ENCODE measurements at places on chromosomes 1 and 21.

DNA sequence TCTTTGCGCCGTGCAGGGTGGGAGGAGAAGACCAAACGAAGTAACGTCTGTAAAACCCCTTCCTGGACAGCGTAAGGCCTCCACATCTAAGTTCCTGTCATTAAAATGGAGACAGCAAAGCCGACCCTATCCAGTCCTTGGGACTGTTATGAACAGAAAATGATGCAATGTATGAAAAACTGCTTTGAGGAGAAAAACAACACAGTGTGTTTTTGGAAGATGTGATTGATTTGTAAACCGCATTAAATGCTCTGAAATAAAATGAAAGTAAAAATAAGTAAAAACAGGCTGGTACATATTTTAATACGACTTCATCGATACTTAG is 827 bp upstream of the URB1 start:
- no peak for ATAC-seq
- H3K4me1 ChIP-seq = peaks cover 4% of the 10 kb centered on the region
- no peaks in the 10 kb centered on the region for H3K36me3 ChIP-seq
- H3K27me3 ChIP-seq = no peaks in the 10 kb centered on the region

DNA sequence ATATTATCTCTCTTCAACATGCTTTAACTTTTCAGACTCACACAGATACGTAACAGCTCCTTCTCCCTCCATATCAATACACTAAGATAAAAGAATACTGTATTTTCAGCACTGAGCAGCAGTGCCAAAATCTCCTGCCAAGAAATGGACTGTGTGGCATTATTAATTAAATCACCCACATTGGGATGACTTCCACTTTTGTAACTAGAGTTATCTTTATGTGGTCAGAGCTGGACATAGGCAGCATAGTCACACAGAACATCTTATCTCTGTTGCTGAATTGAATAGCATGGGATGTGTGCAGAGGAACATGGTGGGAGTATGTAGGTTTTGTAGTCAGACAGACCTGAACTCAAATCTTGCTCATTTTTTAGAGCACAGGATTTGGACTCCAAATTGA is 41.4 kb upstream of the CACYBP start:
- H3K4me3 ChIP-seq = no peak overlapping the region
- H3K36me3 ChIP-seq = no peaks in the 10 kb centered on the region
- no peak for ATAC-seq
- peaks cover 11% of the 10 kb centered on the region for H3K4me1 ChIP-seq
- H3K27ac ChIP-seq = no peak overlapping the region

DNA sequence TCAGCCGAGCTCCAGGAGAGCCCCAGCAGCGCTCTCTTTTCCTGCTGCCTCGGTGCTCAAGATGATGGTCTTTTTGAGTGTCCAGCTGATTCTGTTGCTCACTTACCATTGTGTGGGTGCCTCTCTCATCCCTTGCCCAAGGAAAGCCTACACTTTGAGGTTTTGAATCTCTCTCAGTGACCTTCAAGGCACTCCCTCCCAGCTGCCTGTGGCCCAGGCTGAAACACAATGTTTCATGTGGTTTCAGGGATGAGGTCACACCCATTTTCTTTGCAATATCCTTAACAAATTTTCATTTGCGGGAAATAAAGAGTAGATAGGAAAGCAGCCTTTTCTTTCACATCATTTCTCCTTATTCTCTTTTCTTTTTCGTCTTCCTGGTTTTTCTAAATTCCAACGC is 12.6 kb upstream of the MRPS14 start:
- no peak for ATAC-seq
- no peaks in the 10 kb centered on the region for H3K36me3 ChIP-seq
- H3K4me1 ChIP-seq = no peaks in the 10 kb centered on the region
- H3K4me3 ChIP-seq = no peak overlapping the region
- no peak overlapping the region for H3K27ac ChIP-seq
- no peaks in the 10 kb centered on the region for H3K27me3 ChIP-seq

DNA sequence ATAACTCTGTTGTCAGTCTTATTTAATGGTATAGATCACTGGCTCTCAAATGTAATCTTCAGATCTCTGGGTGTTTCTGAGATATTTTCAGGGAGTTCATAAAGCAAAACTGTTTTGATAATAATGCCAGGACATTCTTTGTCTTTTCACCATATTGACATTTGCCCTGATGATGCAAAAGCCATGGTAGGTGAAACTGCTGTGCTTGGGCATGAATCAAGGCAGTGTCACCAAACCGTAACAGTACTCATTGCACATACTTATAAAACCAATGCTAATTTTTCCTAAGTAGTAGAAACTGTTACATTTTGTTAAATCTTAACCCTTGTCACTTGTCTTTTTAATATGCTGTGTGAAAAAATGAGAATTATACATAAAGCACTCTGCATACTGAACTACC is 76.0 kb downstream of the RPS6KC1 start:
- H3K4me3 ChIP-seq = no peak overlapping the region
- H3K36me3 ChIP-seq = no peaks in the 10 kb centered on the region
- H3K27me3 ChIP-seq = no peaks in the 10 kb centered on the region
- no peak overlapping the region for H3K27ac ChIP-seq
- no peaks in the 10 kb centered on the region for H3K4me1 ChIP-seq

DNA sequence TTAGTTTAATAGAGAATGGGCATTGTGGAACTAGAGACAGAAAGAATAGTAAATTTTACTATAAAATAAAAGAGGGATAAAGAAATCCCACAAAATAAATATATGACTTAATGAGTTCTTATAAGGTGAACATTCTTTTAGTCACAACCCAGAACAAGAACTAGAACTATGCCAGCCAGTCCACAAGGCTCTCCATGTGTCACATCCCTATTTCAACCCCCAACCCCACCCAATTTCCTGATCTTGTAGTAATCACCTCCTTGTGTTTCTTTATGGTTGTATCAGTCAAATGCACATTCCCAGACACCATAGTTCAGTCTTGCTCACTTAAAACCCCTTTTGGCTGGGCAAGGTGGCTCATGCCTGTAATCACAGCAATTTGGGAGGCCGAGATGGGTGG is 662.3 kb upstream of the CAMK1G start:
- H3K27me3 ChIP-seq = peaks cover 5% of the 10 kb centered on the region
- no peaks in the 10 kb centered on the region for H3K36me3 ChIP-seq
- no peaks in the 10 kb centered on the region for H3K4me1 ChIP-seq
- H3K4me3 ChIP-seq = no peak overlapping the region
- no peak overlapping the region for H3K27ac ChIP-seq

- no peak overlapping the region for H3K4me3 ChIP-seq
- no peaks in the 10 kb centered on the region for H3K36me3 ChIP-seq
- H3K4me1 ChIP-seq = no peaks in the 10 kb centered on the region
- H3K27ac ChIP-seq = no peak overlapping the region
- no peak for ATAC-seq
Measured at GRCh38 chr1:172647987-172648386, 10.9 kb upstream of the FASLG start.

- H3K27ac ChIP-seq = peak overlapping the region; percentile 11
- no peaks in the 10 kb centered on the region for H3K36me3 ChIP-seq
- no peaks in the 10 kb centered on the region for H3K27me3 ChIP-seq
- ATAC-seq = no peak
Measured at GRCh38 chr1:101241485-101242225, 4.8 kb downstream of the S1PR1 start.

- no peak overlapping the region for H3K4me3 ChIP-seq
- no peaks in the 10 kb centered on the region for H3K36me3 ChIP-seq
- H3K27me3 ChIP-seq = peaks cover 29% of the 10 kb centered on the region
Measured at GRCh38 chr1:204265665-204266064, 51.9 kb upstream of the GOLT1A start.

GRCh38 chr1:214505134-214505533 is 46.3 kb downstream of the PTPN14 start:
- H3K4me1 ChIP-seq = peaks cover 35% of the 10 kb centered on the region
- H3K4me3 ChIP-seq = no peak overlapping the region
- H3K27ac ChIP-seq = no peak overlapping the region
- H3K36me3 ChIP-seq = peaks cover 4% of the 10 kb centered on the region
- ATAC-seq = no peak

DNA sequence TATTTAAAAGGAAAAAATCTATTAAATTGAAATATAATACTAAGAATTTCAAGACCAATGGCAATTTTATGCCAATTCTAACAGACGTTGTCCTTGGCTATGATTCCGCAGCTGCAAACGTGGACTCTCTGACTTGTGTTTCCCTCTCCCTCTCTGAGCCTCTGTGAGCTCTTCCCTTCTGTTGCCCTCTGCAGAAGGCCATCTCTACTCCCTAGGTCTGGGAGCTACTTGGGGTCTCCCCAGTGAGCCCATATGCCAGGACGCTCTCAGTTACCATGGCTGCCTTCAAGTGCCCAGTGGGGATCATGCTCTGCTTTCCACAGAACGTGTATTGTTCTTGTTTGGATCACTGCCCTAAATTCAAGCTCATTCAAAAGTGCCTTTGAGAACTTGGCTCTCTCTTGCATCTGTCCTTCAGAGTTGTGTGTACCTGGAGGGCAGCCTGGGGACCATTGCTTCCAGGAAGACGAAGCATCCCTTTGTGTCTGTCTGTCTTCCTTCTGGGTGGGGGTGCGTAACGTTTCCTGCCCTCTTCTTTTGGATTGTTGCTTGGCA is 97.5 kb upstream of the TSPAN2 start:
- H3K4me1 ChIP-seq = no peaks in the 10 kb centered on the region
- no peak overlapping the region for H3K27ac ChIP-seq
- H3K4me3 ChIP-seq = no peak overlapping the region
- H3K36me3 ChIP-seq = no peaks in the 10 kb centered on the region
- no peaks in the 10 kb centered on the region for H3K27me3 ChIP-seq

DNA sequence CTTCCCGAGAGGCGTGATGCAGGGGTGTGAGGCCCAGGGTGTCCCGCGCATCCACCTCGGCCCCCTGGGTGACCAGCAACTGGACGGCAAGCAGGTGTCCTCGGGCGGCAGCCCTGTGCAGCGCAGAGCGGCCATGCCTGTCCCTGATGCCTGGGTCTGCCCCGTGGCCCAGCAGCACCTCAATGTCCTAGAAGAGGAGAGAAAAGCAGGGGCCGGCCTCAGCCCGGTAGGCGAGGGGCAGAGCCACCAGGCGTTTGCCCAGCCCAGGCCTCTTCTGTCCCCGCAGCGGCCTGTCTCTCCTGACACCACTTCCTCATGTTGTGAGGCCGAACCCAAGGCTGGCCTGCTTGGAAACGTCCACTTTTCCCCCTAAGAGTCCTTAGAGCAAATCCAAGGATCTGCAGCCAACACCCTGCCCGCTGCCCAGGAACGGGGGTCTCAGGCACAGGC is 1.7 kb downstream of the ANKRD65 start:
- no peaks in the 10 kb centered on the region for H3K27me3 ChIP-seq
- peaks cover 8% of the 10 kb centered on the region for H3K4me1 ChIP-seq
- peak overlapping the region; percentile 57 for H3K4me3 ChIP-seq
- no peaks in the 10 kb centered on the region for H3K36me3 ChIP-seq
- peak; percentile 20 for ATAC-seq

DNA sequence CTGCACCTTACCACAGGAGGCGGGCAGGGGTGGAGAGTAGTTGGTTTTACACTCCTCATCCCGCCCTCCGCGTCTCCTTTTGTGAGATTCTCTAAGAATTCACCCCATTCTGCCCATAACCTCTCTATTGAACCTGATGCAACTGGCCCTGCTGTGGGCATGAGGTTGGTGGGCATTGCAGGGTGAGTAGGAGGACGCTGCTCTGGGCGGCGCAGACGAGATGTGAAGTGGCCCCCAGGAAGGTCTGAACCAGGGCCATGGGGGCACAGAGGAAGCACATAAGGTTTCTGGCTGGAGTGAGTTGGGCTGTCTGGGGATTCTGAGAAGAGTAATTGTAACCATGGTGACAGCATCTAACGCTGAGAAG is 8.8 kb downstream of the PADI1 start:
- no peaks in the 10 kb centered on the region for H3K4me1 ChIP-seq

GRCh38 chr1:7616076-7616832 is 154.8 kb upstream of the VAMP3 start:
- H3K27ac ChIP-seq = no peak overlapping the region
- H3K4me3 ChIP-seq = no peak overlapping the region
- H3K27me3 ChIP-seq = peaks cover 37% of the 10 kb centered on the region
- H3K36me3 ChIP-seq = no peaks in the 10 kb centered on the region
- no peaks in the 10 kb centered on the region for H3K4me1 ChIP-seq
- ATAC-seq = no peak

DNA sequence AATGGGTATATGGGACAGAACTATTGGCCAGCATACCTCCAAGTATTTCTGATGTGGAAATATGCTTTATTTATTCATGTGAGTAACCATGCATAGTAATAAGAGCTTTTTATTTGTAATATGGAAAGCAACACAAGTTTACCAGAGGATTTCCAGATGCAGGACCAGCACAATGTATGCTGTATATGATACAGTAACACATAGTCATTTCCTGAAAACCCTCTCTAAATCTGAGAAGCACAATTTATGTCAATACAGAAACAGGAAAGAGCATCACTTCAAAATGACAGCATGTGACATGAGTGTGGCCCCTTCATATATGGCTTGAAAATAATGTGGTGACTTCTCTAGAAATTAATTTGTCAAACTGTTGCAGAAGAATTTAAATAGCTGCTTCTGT is 1134.7 kb upstream of the ADGRL2 start:
- no peaks in the 10 kb centered on the region for H3K36me3 ChIP-seq
- ATAC-seq = no peak
- no peaks in the 10 kb centered on the region for H3K27me3 ChIP-seq
- no peak overlapping the region for H3K4me3 ChIP-seq
- H3K27ac ChIP-seq = no peak overlapping the region

DNA sequence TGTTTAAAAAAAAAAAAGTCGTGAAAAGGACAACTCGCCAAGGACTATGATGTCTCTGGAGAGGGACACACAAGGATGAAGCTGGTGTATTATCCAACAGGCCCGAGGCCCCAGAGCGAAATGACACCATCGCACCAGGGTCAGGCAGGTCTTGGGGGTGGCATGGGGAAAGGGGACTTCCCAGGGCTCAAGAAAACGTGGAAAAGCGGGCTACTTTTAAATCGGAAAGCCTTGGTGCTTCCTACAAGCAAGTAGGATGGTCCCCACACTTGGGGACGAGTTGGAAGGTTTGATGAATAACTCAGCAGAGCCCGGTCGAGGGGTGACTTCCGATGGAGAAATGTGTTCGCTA is 505 bp upstream of the GNPAT start:
- H3K36me3 ChIP-seq = peaks cover 24% of the 10 kb centered on the region
- no peaks in the 10 kb centered on the region for H3K27me3 ChIP-seq
- H3K4me1 ChIP-seq = peaks cover 3% of the 10 kb centered on the region
- peak overlapping the region; percentile 41 for H3K27ac ChIP-seq

- no peaks in the 10 kb centered on the region for H3K4me1 ChIP-seq
- H3K36me3 ChIP-seq = peaks cover 3% of the 10 kb centered on the region
- no peak overlapping the region for H3K27ac ChIP-seq
- H3K4me3 ChIP-seq = no peak overlapping the region
Measured at GRCh38 chr1:112605633-112606327, 13.2 kb downstream of the ST7L start.

GRCh38 chr1:45512641-45513054 is 9.0 kb downstream of the PRDX1 start:
- peaks cover 93% of the 10 kb centered on the region for H3K36me3 ChIP-seq
- H3K27ac ChIP-seq = no peak overlapping the region
- H3K4me1 ChIP-seq = no peaks in the 10 kb centered on the region
- no peak overlapping the region for H3K4me3 ChIP-seq

GRCh38 chr1:165851034-165851658 is 23.7 kb downstream of the UCK2 start:
- H3K27me3 ChIP-seq = no peaks in the 10 kb centered on the region
- no peaks in the 10 kb centered on the region for H3K36me3 ChIP-seq
- no peak overlapping the region for H3K27ac ChIP-seq
- no peaks in the 10 kb centered on the region for H3K4me1 ChIP-seq

GRCh38 chr1:19505693-19506457 is 20.5 kb upstream of the CAPZB start:
- H3K4me1 ChIP-seq = peaks cover 22% of the 10 kb centered on the region
- H3K27ac ChIP-seq = peak overlapping the region; percentile 83
- ATAC-seq = peak; percentile 17
- no peaks in the 10 kb centered on the region for H3K27me3 ChIP-seq

- no peak overlapping the region for H3K4me3 ChIP-seq
- peak; percentile 74 for ATAC-seq
- no peaks in the 10 kb centered on the region for H3K36me3 ChIP-seq
- H3K27me3 ChIP-seq = no peaks in the 10 kb centered on the region
- H3K4me1 ChIP-seq = peaks cover 6% of the 10 kb centered on the region
- H3K27ac ChIP-seq = peak overlapping the region; percentile 68
Measured at GRCh38 chr1:171434717-171435346, 50.5 kb upstream of the PRRC2C start.
